Osteoblast (primary cell): ENCODE measurements at places on chromosomes 13 and 19.
A peak's percentile ranks its signal among the peaks of the same experiment; 100 is the strongest.

DNA sequence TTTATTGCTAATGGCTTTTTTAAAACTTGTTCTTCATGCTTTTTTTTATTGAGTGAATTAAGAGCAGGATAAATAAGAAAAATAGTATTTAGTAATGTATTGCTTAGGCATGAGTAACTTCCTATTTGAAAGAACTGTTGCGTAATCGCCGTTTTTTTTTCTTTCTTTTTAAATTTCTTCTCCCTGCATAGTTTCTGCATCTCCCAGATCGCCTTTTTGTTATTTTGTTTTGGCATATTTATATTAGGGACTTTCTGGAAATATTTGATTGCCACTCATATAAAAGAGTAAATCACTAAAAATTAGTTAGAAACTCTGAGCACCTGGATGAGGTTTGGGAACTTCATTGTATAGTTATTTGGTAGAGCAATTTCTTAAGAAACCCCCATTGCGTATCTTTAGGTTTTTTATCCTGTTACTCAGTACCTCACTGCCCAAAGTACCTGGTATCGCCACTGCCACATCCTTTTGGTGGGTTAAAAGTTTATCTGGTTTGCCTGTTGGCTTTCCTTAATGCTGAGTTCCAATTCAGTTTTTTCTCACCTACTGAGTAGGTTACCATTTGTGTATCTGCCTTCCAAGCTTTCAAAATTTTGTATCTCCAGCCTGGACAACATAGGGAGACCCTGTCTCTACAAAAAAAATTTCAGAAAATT is 36.2 kb upstream of the LPAR6 start:
- DNase-seq = no peak

GRCh38 chr13:100148422-100148821 is 59.5 kb downstream of the PCCA start:
- DNase-seq = no peak

- DNase-seq = peak; percentile 93
Observed at GRCh38 chr19:17757125-17757524, 5.8 kb downstream of the FCHO1 start.

GRCh38 chr13:44140146-44140545 is 233.5 kb upstream of the SERP2 start:
- DNase-seq = no peak

- peak; percentile 72 for DNase-seq
Observed at GRCh38 chr19:58181902-58182576, 822 bp upstream of the ZNF274 start.

DNA sequence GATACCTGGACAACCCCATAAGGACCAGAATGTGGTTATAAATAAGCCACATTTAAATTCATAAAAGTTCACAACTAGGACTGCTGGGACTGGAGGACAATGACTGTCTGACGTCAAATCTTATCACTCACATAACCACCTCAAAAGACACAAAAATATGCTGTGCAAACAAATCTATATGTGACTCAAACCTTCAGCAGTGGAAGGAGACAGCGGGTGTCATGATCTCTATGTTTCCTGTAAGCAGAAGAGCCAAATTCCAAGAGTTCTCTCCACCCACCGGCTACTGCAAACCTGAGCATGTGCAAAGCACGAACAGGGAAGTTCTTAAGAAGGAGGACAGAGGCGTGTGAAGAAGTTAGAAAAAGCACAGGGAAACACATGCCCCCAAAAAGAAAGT is 113.2 kb downstream of the MYCBP2 start:
- DNase-seq = peak; percentile 60

DNA sequence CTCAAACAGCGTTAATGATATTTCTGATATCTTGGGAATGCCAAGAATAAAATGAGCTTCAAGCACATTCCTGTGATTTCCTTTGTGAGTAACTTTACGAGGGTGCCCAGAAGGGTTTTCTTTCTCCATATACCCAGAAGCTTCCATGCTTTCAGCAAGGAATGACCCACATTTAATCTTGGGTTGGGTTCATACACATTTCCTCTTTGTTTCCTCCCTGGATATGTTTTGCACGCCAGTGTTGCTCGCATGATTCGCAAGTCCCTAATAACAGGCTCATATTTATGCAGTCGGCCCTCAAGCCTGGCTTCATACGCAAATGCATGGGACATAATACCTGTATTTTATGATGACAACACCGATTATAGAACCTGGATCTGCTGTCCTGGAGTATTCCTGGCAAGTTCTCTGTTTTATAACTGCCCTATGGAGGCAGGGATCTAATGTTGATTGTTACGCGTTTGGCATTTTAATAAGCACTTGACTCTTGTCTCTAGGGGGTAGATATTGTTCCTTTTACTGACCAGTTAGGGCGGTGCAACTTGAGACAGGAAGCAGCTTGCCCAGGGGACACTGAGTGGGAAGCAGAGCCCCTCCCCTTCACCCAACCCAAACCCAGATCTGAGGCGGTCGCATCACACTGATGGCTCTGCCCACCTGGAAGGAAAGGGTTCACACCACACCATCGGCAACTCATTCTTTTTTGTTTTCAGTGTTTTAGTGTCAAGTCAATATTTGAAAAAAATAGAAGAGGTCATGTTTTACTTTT is 220.4 kb upstream of the SOX1 start:
- DNase-seq = no peak

GRCh38 chr13:31441800-31442510 is 242.2 kb downstream of the B3GLCT start:
- no peak for DNase-seq

GRCh38 chr13:33105387-33106005 is 89.3 kb downstream of the KL start:
- DNase-seq = no peak

GRCh38 chr13:80145171-80145690 is 195.7 kb downstream of the SPRY2 start:
- no peak for DNase-seq

GRCh38 chr13:110271313-110271712 is 35.6 kb downstream of the COL4A1 start:
- DNase-seq = no peak

DNA sequence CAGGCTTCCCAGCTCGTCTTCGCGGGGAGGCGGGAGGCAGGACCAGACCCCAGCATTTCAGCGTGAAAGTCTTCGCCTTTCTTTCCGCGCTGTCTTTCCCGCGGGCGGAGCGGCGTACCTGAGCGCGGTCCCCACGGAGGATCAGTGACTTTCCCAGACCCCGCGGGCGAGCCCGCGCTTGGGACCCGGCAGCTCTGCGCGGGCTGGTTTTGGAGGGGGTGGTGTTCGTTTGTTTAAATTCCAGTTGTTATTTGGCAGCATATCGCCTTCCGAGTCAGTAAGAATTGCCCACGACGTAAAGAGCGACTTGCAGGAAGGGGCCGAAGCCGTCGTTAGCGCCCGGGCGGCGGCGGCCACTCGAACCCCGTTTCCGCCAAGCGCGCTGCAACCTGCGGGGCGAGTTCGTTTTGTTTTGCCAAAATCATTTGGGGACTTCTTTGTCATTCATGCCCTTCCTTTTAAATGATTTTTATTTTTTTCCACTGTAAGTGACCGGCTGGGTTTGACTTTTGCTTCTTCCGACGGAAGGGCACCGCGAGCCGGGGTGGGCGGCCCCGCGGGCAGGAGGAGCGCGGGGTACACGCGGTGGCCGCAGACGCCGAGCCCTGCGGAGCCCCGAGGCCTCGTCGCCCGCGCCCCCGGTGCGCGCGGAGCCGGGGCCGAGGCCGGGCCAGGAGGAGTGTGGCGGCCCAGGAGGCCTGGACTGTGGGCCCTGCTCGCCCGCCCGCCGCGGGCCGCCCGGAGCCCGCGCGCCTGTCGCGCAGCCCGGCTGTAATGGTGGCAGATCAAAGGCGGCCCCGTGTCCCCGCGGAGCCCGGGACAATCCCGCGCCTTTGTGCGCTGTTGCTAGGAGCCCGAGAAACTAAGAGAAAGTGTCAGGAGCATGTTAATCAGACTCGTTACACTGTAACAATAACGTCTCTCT is 75.9 kb downstream of the ZIC5 start:
- DNase-seq = peak; percentile 81

DNA sequence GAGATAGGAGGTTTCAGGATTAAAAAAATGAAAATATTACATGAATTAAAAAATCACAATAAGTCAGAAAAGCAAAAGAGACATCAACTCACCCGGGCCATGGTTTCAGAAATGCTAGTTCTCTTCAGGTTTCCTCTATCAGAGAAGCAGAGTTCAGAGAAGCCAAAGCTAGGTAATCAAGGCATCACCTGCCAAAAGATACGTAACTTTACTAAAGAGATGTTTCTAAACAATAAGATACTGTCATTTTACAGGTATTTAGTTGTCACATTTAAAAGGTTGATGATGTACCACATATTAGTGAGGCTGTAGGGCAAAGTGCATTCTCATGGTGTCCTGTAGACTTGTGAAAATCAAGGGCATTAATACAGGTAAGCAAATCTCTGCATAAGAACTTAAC is 51.2 kb downstream of the ZNF45 start:
- no peak for DNase-seq

- DNase-seq = no peak
Observed at GRCh38 chr19:46023311-46023779, 492 bp upstream of the PGLYRP1 start.

DNA sequence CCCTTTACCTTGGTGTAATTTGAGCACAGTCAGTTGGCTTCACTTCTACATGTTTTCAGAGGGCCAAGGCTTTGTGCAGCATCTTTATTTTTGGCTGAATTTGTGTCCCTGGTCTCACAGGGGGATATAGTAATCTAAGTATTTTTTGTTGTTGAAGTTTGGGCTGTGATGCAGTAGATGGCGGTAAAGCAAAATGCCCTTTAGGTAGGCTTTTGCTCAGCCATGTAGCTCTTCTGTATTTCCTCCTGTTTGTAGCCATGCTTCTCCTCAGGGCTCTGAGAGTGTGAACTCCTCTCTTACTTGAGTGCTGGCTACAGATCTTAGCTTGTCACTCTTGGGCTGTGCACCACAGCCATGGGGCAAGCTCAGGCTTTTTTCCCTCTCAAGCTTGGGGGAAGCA is 328.6 kb downstream of the SLITRK5 start:
- DNase-seq = no peak

DNA sequence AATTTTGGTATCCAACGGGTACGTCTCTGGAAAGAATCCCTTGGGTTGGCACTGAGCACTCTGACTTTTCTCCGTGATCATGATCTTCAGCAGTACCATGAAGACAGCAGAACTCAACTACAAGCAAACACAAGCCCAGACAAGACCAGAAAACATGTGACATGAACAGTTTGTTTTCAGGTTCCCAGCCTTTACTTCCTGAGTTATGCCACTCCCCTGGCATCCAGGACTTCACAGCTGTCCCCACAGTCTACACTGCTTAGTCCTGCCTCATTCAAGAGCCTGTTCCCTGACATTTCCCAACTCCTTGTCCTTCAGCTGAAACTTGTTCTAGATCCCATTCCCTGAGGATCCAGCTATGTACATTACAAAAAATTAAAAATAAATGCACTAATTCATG is 4.9 kb upstream of the N4BP2L1 start:
- no peak for DNase-seq

DNA sequence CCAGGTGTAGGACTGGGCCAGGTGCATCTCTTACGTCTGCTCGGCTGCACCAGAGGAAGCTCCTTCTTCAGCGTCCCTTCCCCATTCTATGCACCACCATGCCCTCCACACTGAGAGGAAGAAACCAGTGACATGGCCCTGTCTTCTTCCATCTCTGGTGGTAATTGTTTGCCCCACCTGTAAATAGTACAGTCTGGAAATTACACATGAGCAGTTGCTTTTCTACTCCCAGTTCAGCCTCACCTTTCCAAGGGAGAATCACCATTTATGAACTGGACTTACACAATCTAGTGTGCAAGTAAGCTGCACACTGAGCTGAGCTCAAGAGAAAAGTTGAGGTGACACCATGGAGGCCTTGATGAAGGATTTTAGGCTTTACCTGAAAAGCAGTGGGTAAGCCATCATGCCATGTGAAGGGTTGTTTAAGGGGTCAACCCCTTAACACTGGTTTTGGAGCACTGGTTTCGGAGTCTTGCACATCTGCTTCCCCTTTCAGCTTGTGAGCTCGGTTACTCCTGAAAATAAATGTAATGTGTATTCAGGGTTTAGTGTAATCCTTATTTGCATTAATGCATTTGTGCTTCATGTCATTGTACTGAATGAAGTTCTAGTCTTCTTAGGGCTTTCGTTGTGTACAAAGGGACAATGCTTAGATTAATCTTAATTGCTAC is 22.4 kb downstream of the ZNF536 start:
- DNase-seq = no peak

DNA sequence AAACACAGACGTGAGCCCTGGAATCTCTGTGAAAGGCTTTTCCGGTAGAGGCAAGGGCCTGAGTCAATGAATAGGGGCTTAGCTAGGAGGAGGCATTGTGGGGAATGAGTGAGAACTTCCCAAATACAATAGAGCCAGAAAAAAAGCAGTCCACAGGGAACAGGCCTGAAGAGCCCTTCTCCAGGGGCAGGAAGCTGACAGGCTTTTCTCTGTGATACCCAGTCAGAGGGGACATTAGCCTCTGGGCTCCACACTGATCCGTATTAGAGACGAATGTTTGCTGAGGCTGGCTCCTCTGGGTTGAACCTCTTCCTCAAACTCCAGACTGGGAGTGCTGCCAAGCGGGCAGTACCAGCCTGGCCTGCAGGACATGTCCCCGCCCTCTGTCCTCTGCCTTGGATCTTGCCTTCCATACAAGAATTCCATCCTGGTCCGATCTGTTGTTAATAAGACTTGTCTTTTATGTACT is 2.3 kb downstream of the DHRS12 start:
- peak; percentile 82 for DNase-seq

DNA sequence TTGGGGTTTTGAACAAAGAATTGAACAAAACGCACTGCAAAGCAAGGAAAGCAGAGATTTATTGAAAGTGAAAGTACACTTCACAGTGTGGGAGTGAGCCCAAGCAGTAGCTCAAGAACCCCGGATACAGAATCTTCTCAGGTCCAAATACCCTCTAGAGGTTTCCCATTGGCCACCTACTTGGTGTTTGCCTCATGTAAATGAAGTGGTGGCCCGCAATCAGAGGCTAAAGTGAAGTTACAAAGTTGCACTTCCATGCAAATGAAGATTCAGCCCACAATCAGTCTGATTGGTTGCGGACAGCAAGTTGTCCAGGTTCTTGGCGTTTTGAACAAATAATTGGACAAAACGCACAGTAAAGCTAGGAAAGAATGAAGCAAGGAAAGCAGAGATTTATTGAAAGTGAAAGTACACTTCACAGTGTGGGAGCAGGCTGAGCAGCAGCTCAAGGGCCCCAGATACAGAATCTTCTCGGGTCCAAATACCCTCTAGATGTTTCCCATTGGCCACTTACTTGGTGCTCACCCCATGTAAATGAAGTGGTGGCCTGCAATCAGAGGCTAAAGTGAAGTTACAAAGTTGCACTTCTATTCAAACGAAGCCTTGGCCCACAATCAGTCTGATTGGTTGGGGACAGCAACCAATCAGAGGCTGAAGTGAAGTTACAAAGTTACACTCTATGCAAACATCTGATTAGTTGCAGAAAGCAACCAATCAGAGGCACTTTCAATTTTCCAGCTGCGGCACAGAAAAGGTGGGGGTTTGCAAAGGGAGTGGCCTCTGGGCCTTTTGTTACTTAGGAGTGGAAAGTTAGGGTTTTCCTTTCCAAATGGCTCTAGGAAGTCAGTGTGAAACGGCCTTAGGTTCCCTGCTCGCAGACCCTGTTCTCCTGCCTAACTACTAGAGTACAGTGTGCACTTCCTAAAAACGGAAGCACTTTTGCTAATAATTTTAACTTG is 4.8 kb upstream of the TM9SF2 start:
- DNase-seq = peak; percentile 32
